NCI-H187 treated with DMSO at 0.1 percent for 48 hours (cell line): ENCODE measurements at places on chromosomes 2 and 18.

DNA sequence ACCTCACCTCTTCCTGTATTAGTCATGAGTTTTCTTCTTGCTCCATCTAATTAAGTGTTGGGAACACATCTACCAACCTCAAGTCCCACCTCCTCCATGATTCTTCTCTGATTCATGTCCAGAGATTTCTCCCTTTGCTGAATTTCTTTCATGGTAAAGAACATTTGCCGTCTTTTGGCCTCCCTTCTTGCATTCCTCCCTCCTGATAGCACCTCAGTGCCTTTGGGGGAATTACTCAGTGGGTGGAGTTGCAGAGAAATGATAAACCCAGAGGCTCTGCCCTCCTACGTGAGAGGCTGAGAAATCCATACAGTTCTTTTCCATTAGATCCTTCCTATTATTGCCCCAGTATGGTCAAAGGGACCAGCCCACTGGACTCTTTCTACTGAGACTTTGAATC lies 651.9 kb downstream of the SLC4A3 start:
- DNase-seq, result no peak

DNA sequence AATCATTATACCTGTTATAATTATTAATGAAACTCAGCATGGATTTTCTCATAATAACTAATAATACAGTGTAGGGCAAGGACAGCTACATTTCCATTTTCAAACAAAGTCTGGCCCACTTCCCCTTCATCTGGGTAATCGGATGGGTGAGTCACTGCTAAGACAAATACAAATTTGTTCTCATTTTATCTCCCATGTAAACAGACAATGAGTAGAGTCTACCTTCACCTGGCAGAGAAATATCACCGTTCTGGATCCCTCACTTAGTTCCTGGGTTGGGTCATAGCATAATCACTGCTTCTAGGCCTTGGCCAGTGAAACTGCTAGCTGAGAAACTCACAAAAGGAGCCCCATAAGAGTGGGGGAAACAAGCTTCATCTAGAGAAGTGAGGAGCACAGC lies 9.2 kb downstream of the CNTNAP5 start:
- DNase-seq, result no peak

- no peak for DNase-seq
Observed at GRCh38 chr2:8044046-8044594, 637.7 kb upstream of the ID2 start.

GRCh38 chr18:79856119-79857007 lies 58.6 kb downstream of the KCNG2 start:
- no peak for DNase-seq

DNA sequence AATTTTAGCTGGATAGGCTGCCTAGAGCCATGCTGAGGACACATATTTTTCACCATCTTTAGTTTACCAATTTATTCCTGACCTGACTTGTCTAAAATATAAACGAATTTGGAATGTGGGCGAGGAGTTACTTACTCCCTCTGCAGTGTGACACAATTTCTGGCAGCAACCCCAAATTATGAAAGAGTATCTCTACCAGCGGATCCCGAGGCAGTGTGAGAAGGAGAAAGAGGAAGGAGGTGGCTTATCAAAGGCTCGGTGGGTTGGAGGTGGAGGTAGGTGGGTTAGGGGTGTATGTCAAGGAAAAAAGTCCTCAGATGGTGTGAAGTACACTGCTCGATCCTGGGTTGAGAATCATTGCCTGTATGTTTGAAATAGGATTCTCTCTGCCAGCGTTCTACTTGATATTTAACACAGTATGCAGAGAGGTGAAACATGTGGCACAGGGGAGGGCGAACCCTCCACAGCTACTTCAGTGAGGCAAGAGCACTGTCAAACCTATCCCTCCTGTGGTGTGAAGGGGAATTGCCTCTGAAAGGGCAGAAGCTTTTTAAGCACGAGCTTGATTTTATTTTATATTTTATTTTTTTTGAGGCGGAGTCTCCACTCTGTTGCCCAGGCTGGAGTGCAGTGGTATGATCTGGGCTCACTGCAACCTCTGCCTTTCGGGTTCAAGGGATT lies 76.0 kb downstream of the RFTN2 start:
- DNase-seq, result no peak

DNA sequence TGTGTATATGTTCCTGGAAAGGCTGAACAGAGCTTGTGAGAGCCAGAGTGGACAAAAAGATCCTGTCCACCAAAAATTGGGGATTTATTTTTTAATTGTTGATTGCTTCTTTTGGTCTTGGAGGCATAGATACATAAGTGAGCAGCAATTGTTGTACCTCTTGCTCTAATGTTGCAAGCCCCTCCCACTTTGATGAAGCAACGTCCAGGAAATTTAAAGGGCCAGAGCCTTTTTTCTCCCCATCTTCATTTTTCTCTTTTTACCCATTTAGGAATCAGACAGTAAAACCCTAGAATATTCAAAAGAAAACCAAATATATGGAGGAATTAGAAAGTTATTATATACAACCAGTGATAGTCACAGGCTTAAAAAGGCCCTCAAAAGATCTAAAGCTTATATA lies 871.8 kb upstream of the NRXN1 start:
- DNase-seq, result no peak

DNA sequence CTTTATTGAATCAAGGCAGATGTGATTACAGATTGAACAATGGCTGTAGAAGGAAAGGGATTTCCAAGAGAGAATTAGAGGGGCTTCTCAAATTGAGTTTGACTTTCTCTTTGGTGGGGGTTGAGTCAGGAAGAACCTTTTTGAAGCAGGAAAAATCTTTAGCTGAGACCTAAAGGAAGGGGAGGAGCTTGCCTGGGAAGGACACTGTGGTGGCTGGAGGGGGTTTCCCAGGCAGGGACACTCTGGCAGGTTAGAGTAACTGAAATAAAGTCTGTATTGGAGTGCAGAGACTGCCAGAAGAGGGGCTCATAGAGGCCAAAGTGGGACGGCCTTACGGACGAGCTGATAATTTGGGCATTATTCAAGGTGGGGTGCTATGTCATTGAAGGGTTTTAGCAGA lies 69.3 kb downstream of the NEDD4L start:
- no peak for DNase-seq
